ENCODE measurements at places on chromosomes 1 and 21. TPM values are rescaled to one million over a fixed set of nuclear protein-coding genes. Genes with fewer than 3 reads are reported as not detected.

NKAIN1 gene
- total RNA-seq, result not detected

LMX1A gene
- not detected for total RNA-seq

OR2G6 gene
- not detected for total RNA-seq

C1orf115 gene
- total RNA-seq, result 0.16 TPM

CLCA2 gene
- total RNA-seq, result 2.0 TPM

ALX3 gene
- total RNA-seq, result not detected

TAS1R1 gene
- total RNA-seq, result 0.17 TPM

FAM43B gene
- total RNA-seq, result under 0.01 TPM

CD52 gene
- total RNA-seq, result not detected

CFAP141 gene
- total RNA-seq, result not detected

TFF2 gene
- not detected for total RNA-seq

ZNF593OS gene
- total RNA-seq, result not detected

MAN1A2 gene
- total RNA-seq, result 40.7 TPM

Data from bronchial smooth muscle cell (primary cell).